Muscle of back (tissue), 13 donors: ENCODE measurements at places on chromosomes 3 and 15.

DNA sequence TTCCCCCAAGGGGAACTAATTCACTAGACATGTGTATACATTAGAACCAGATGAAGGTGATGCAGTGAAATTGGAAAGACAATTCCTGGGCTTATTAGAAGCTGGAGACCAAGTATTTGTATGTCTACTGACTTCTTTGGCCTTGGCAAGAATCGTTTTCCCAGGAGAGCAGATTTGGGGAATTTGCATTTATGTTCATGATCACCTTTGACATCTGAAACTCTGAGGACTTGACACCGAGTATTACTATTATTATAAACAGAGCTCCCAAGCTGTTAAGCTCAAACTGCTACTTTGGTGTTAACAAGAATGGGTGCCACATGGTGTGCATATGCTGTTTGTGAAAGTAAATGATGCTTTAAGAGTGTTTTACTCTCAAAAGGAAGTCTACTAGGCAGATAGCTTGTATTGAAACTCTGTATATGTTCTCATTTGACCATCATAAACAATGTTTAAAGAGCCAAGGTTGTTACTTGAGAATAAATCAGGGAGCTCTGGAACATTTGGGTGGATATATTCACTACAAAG is 519.8 kb upstream of the GOLIM4 start:
- no peak for DNase-seq

- DNase-seq, result no peak
These were observed 621.7 kb downstream of the ZPLD1 start for GRCh38 chr3:103056542-103056941.

GRCh38 chr3:141795276-141795675 is 32.1 kb downstream of the GRK7 start:
- no peak for DNase-seq

DNA sequence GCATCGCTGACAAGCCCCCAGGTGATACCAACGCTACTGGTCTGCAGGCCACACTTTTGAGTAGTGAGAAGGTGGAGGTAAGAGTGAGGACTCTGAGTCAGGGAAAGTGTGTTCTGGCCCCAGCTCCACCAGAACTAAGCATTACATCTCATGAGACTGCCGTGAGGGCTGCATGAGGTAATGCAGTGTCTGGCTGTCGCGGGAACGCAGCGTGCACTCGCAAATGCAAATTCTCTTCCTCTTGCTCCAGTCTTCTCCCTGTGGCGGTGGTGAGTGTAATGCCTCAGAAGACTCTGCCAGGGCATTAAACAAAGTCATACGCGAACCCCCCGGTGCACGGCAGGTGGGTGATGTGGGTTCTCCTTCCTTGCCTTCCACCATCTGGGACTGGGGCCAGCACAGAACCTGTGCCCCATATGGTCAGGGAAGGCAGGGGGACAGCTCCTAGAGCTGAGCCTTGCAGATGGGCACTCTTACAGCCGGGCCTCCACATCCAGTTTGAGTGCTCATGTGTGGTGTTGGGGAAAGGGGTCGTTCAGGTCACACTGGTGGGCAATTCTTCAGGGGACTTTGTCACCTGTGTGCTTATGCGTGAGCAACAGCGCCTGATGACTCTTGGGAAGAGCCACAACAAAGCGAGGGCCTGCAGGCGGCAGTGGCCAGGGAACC is 175.8 kb downstream of the XXYLT1 start:
- DNase-seq, result no peak

- DNase-seq, result no peak
These were observed 962.3 kb upstream of the NR2F2 start for GRCh38 chr15:95368191-95368590.

- DNase-seq, result peak; percentile 5
These were observed 843.9 kb downstream of the TUSC7 start for GRCh38 chr3:117553461-117553860.

DNA sequence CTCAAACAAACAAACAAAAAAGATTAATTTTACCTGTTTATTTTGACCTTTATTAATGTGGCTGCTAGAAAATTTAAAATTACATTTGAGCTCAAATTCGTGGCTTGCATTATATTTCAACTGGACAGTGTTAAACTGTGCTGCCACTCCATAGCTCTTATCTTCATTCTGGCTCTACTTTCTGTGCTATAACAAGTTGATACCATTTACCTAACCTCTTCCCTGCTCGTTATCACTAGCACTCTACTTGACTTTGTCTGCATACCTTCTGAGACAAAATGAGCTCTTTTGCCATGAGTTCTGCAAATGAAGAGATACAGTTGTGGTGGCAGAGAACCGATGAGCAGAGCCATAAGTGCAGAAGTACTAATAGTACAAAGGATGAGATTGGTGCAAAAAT is 26.4 kb downstream of the MINDY2 start:
- DNase-seq, result no peak

- no peak for DNase-seq
These were observed 72.8 kb downstream of the SENP2 start for GRCh38 chr3:185658943-185659342.

- DNase-seq, result no peak
These were observed at the start of gene CPN2 for GRCh38 chr3:194351080-194351672. Gene CPN2 (minus strand): TSS chr3:194351328. CDS start chr3:194342702, 8,626 bp downstream.

DNA sequence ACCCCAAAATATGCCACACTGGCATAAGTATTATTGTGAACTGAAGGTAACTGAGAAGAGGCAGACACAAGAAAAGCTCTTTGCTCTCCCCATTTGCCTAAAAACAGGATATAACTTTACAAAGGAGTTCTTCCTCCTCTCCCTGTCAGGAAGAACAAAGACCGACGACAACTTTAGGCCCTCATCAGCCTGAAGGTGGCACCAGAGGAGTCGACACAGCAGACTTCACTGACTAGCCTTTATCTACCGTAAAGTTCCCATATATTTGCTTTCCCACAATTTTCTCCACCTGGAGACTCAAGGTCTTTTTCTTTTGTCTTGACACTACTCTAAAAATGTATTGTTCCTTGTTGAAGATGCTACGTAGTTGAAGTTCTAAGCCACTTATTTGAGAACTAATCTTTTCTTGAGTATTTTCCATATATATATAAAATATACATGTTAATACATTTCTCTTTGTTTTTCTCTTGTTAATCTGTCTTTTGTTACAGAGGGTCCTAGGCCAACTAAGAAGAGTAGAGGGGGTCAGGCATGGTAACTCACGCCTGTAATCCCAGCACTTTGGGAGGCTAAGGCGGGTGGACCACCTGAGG is 16.2 kb upstream of the XIRP1 start:
- DNase-seq, result no peak
